ENCODE measurements at places on chromosomes 7 and 10.

- DNase-seq: no peak
Observed at GRCh38 chr10:24884316-24884715, 68.1 kb downstream of the PRTFDC1 start.

- DNase-seq: peak; percentile 99
Observed at GRCh38 chr10:102394079-102394800, 1.3 kb upstream of the NFKB2 start.

GRCh38 chr7:70710011-70710480 is 421.9 kb upstream of the GALNT17 start:
- no peak for DNase-seq

- no peak for DNase-seq
Observed at GRCh38 chr10:49608166-49609005, 1.7 kb upstream of the SLC18A3 start.

- no peak for DNase-seq
Observed at GRCh38 chr10:22624287-22624738, 90.1 kb downstream of the PIP4K2A start.

DNA sequence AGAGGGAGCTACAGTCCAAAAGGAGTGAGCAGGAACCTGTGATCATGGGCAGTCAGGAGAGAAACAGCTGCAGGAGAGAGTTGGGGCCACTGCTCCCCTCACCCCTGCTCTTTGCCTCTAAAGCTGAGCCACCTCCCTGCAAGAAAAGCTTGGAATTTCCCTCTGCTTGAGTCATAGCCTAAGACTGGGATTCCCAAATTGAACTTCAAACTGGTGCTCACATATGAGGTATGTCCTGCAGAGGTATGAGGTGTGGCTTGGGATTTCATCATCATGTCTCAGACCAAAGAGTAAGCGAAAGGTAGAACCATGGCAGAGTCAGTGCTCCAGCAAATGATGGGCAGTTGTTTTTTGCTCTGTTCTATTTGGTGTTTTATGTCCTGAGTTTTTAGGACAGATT is 237.1 kb upstream of the NRP1 start:
- no peak for DNase-seq

DNA sequence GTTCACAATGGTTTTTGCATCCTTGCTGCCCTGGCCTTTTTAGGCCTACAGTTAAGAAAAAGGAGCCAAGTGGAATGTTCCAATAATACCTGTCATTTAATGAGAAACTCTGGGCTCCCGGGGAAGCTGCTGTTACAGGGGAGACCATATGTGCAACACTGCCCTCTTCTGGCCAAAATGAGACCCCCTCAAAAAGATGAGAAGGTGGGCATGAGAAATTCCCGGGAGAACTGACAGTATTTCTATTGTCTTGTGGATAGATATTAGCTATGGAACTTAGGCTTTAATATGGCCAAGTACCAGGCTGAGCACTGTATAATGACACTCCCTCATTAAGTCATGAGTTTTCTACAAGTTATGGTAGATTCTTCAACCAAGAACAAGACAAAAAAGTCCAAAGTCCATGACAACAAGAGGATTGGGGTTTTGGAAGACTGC is 99.4 kb downstream of the CCDC3 start:
- DNase-seq: peak; percentile 71

GRCh38 chr10:33235251-33235884 is 99.1 kb downstream of the NRP1 start:
- no peak for DNase-seq

DNA sequence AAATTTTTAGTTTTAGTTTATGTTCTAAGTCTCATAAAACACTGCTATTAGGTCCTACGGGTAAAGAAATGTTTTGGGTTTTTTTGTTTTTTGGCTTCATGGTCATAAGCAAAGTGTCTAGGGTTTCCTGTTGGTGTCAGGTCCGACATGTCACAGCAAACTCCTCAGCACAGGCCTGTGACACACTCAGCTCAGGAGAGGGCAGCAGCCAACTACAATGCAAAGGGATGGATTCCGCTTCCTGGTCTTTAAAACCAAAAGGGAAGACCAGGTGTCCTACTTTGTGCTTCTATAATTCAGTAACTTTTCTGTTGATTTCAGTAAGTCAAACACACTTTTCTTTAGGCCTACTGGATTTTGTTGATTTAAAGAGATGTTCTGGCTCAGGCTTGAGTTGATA is 83.8 kb upstream of the MACROH2A2 start:
- DNase-seq: no peak

- no peak for DNase-seq
Observed at GRCh38 chr7:91191771-91192170, 72.5 kb upstream of the FZD1 start.

DNA sequence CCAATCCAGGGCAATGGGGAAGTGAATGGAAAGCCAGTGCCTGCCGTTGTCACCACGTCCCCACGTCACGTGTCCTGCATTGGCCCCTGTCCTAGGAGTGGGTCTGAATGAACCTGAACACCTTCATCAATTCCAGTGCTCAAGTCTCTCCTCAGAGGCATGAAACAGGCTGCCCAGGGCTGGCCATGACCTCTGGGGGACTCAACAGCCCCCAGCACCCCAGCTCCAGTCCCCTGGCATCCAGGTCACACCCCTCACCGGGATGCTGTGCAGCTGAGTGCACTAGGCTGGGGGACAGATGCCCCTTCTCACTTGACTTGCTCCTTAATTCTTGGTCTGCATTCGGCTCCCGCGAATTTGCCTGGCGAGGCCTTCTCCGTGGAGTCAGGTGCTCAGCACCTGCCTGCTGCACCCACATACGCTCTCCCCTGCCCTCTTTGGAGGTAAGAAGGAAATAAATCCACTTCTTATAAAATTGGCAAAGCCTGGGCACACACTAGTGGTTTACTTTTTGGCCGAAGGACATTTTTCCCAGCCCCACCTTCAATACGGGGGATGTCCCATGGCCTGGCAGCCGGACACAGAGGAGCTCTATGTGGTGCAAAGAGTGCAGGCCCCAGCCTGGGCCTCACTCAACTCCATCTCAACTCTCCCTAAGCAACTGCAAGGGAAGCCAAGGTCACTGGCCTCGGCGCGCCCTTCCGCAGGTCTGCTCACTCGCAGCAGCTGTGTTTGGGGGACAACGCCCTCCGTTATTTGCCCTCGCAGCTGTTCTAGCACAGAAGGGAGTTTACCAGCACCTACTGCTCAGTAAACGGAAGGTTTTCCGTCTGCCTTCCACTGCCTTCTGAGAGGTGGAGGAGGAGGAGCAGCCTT is 77.6 kb upstream of the SHH start:
- DNase-seq: no peak
